ENCODE measurements at places on chromosomes 7 and 10.

- no peak for DNase-seq
These were observed 285.0 kb upstream of the KAT6B start for GRCh38 chr10:74541375-74541774.

DNA sequence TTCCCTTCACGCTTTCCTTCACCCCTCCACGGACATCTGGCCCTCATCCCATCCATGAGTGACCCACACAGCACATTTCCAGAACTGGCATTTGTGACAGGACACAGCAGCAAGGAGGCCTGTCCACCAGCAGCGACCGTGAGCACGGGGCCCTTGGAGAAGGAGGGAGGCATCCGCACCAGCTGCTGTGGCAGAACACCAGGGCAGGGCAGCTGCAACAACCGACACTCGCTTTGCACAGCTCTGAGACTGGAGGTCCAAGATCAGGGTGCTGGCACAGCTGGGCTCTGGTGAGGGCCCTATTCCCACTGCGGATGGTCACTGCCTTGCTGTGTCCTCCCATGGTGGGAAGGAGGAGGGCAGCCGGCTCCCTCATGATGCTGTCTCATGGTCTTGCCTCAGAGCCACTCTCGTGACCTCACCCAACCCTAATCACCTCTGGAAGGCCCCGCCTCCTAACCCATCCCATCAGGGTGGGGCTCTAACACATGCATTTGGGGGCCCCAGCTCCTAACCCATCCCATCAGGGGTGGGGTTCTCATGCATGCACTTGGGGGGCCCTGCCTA, 36.7 kb downstream of the PTPRN2 start:
- no peak for DNase-seq

DNA sequence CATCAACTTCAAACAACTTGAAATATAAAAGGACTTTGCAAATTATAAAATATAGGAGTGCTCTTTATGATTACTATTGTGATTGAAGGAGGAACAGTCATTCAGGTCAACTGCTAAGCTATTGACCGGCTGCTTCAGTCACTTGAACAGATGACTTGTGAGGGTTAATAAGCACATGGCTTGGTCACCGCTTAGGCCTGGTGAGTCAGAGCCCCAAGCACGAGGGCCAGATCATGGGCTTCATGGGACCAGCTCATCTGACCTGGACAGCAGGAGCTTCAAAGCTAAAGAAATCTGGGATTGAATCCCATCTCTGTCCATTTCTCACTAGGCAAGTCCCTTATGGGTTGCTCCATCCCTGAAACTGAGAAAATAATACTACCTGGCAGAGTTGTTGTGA, 60.4 kb upstream of the ADO start:
- DNase-seq, result no peak

DNA sequence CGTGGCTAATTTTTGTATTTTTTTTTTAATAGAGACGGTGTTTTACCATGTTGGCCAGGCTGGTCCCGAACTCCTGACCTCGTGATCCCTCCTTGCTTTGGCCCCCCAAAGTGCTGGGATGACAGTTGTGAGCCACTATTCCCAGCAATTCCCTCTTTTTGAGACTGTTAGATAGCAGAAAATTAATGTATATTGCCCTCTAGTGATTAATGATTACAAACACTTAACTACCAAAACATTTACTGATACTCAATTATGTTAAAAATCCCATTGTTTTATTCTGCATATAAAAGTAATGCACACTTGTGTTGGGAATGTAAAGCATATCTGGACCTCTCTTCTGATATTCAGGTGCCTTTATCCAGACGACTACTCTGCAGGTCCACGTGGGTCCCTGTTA, 41.2 kb upstream of the COBL start:
- no peak for DNase-seq

DNA sequence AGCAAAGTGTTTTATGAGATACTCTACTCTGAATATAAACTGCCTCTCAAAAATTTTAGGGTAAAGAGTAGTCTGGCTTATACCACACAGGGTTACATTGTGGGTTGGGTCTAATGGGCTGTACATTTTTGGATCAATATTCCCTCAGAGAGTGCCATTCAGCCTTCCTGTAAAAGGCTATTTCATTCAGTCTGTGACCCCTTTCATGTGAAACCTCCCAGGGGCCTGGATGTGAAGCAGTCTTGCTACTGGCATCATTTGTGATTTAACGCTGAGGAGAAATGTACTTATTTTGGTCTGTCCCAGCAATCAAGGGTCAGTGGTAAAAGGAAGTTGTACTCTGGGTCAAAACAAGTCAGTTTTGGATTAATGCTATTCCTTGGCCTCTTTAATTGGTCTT, 71.8 kb upstream of the PRKG1 start:
- DNase-seq, result no peak

DNA sequence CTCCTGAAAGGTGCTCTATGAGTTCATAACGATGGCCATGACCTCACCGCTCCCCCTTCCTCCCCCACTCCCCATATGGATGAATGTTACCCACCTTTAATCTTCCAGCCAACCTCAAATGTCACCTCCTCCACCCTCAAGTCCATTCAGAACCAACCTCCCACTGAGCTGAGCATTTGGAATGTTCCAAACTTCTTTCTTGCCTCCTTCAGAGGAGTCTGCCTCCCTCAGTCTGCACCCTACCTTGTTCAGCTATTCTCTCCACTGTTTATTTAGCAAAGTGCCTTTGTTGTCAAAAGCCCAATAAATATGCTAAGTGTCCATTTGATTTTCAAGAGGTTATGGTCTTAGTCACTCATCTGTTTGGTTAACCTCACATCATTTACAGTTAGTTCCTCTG, 22.9 kb upstream of the MTPAP start:
- DNase-seq, result no peak

Data from COR-L47 (cell line).